HuH-7 (cell line): ENCODE measurements at places on chromosomes 3 and 15.

DNA sequence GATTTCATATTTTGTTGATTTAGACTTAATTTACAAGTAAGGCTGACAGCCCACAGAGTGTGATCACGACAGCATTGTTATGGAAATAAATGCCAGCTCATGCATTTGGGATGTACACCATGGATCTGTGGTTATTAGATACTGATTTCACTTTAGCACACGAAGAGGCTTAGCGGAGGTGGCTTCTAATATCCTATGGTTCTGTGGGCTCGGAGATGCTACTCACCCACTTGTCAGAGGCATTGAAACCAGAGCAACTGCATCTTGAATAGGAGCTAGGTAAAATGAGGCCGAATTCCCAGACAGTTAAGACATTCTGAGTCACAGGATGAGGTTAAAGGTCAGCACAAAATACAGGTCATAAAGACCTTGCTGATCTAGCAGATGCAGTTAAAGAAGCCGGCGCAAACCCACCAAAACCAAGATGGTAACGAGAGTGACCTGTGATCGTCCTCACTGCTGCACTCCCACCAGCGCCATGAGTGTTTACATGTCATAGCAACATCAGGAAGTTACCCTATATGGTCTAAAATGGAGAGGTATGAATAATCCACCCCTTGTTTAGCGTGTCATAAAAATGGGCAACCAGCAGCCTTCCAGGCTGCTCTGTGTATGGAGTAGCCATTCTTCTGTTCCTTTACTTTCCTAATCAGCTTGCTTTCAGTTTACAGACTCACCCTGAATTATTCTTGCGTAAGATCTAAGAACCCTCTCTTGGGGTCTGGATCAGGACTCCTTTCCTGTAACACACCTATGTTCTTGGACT, 117.5 kb downstream of the PGPEP1L start:
- no peak for DNase-seq

- no peak for DNase-seq
These were observed 331.4 kb upstream of the GOLIM4 start for GRCh38 chr3:168427156-168427555.

GRCh38 chr3:56064684-56065083, 403.6 kb downstream of the ERC2 start:
- DNase-seq: no peak

- DNase-seq: no peak
These were observed 622.2 kb downstream of the NTRK3 start for GRCh38 chr15:87634361-87634760.

- DNase-seq: no peak
These were observed 325.1 kb downstream of the SUCLG2 start for GRCh38 chr3:67329358-67329757.

GRCh38 chr3:126530171-126531050, 6.5 kb downstream of the CHST13 start:
- no peak for DNase-seq

DNA sequence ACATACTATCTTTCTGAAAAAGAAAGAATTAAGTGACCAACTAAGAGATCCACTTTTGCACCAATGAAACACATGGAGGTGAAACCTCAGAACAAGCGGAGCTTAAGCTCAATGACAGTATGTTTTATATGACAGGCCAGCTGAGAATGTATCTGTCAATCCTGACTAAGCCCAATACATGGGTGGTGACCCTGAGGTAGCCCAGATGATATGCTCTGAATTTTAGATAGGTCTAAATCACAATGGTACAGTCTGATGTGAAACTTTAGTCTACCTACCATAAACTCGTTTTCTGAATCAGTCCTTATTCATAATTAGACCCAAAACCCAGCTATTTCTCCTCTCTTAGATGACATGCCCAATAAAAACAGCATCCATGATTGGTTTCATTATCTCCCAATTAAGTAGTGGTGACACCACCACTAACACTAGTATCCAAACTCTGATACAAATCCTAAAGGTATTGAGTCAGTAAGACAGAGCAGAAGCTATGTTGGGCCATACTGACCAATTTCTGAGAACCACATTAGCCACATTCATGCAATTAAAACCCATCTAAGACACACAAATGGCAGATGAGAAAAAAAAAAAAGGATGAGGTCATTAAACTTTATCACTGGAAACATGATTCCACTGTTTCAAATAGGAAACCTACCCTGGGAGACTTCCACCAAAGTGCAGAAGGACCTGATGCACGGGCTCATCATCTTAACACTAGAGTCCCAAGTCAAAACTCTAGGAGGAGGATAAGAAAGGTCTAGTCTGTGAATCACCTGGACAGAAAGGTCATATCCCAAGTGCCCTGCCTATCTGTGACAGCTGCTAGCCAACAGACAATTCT, 20.6 kb downstream of the CMTM6 start:
- no peak for DNase-seq

DNA sequence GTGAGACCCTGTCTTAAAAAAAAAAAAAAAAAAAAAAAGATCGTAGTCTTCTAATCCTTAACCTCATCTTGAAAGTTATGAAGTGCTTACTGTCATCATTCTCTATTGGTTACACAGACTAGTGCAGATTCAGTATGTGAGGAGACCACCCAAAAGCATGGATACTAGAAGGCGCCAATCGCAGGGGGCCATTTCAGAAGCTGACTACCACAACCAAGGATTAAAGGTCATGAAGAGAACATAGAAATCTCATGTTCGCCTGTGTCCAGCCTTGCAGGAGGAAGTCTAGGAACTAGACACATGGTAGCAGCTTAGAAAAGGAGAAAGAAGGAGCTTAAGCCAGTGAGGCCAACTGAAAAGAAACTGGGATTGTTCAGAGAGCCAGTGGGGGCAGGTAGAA, 207.8 kb downstream of the THSD4 start:
- DNase-seq: no peak

- DNase-seq: peak; percentile 72
These were observed 83.2 kb downstream of the RAB11A start for GRCh38 chr15:65952391-65953053.

- no peak for DNase-seq
These were observed 18.1 kb downstream of the H1-8 start for GRCh38 chr3:129560911-129561594.
